ENCODE measurements at places on chromosomes 11 and 22.
A peak's percentile ranks its signal among the peaks of the same experiment; 100 is the strongest.

- peak; percentile 42 for DNase-seq
Observed at GRCh38 chr22:39959640-39960447, at the start of gene TMA7B. Gene TMA7B (plus strand): TSS chr22:39960397. CDS start chr22:39964375, 3,978 bp downstream.

DNA sequence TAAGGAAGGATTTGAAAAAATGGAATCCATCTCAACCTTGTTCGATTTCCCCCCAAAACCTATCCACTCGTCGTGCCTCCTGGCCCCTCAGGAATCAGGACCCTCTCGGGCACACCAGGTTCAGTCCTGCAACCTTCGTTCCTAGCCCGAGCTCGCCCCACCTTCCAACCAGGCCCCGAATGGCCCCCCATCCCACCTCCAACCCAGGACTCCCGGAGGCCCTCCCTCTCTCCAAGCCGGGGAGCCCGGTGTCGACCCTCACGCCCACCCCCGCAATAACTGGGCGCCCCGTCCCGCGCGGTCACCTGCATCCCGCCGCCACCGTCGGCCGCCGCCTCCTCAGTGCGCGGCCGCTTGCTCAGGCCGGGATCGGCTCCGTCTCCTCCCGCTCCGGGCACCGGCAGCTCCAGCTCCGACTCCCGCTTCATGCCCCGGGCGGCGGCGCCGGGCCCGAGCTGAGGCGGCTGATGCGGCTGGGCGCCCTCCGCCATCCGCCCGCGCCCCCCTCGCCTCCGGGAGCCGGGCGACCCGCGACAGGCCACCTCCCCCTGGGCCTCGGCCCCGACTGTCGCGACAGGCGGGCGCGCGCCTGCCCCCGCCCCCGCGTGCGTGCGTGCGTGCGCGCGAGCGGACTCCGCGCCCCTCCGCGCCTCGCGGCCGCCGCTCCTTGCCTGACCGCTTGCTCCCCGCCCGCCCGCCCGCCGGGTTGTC lies 534 bp downstream of the RBFOX2 start:
- no peak for DNase-seq

DNA sequence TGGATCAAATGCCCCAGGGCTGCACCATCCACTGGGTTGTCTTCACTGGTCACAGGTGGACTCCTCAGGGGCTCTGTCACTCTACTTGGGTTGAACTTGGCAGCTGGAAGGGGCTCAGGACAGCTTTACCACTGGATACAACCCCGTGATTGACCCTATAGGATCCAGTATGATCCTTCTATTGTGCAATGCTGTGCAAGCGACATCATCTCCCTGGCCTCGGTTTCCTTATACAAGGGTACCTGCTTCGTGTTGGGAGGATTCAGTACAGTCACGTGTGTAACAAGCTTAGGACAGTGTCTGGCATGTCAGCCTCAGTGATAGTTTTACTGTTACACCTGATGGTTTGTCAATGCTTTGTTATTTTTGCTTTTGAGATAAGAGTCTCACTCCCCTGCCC lies 20.5 kb upstream of the MIEF1 start:
- DNase-seq = no peak

GRCh38 chr11:74778581-74778980 lies 29.9 kb downstream of the RNF169 start:
- DNase-seq = no peak

DNA sequence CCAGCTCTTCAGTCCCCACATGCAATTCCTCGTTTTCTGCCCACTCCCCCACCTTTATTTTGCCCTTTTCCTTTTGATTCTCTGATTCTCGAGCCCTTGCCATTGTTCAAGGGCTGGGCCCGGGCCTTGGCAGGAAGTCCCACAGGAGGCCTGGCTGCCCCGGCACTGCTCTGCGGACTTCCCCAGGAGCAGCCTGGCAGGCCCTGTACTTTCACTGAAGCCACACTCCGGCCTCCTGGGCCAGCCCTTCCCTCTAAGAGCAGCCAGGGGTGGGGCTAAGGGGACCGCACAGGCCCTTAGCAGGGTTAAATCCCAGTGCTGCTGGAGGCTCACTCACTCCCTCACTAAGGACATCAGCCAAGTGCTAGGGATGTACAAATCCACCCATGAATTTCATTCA lies 4.1 kb downstream of the LRRC32 start:
- DNase-seq = peak; percentile 44

- no peak for DNase-seq
Observed at GRCh38 chr11:32062540-32062939, 28.3 kb upstream of the RCN1 start.

DNA sequence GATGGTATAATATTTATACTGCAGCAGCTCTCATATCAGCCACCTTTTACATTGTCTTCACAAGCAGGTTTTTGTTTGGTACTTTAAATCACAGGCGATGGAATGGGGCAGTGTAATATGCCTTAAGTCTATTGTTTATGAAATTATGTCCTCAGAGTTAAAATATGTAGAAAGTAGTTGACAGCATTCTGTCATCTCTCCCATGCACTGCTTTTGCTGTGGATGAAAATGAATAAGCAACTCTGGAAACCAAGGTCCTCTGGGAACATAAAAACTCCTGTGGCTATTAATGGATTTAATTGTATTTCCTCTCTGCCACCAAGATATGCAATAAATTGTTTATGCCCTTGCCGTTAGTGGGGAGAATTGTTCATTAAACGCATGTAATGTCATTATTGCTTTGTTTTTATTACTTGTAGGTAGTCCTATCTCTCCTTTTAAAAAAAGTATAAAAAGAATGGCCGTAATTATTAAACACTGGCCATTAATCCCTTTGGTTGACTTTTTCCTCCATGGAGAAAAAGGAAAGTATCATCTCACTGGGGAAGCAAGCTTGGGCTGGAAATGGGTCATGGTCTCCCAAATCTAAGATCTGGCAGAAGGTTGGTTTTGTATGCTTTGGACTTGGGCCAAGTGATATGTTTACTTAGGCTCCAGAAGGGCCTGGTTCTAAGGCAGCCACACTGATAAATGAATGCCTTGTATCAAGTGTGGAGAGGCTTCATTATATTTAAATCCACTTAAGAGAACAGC lies 13.1 kb downstream of the PACS1 start:
- no peak for DNase-seq

DNA sequence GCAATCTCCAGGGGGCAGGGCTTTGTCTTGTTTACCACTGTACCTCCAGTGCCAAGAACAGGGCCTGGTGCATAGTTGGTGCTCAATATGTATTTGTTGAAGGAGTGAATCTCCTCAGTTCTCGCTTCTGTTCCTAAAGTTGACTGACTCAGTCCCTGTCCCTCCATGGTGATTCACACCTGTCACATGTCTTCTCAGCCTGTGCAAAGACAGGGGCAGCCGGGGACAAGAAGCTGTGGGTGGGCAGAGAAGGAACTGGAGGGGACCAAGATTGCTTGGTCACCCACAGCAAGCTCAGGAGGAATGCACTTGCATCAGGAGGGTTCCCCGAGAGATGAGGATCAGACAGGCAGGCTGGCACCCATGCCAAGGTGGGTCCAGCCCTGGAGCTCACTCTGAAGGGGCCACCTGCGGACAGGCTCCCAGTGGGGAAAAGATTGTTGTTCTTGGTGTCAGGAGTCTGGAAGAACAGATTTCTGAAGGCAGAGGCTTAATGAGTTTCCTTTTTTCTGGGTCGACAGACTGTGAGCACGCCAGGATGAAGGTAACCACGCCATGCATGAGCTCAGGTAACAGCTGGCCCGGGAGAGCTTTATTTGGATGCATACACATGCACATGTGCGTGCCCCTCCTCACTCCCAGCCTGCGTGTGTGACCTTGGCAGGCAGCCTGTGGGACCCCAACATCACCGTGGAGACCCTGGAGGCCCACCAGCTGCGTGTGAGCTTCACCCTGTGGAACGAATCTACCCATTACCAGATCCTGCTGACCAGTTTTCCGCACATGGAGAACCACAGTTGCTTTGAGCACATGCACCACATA lies 16.9 kb downstream of the IL17RA start:
- no peak for DNase-seq

- DNase-seq = no peak
Observed at GRCh38 chr11:37280200-37280599, 682.2 kb upstream of the RAG2 start.

DNA sequence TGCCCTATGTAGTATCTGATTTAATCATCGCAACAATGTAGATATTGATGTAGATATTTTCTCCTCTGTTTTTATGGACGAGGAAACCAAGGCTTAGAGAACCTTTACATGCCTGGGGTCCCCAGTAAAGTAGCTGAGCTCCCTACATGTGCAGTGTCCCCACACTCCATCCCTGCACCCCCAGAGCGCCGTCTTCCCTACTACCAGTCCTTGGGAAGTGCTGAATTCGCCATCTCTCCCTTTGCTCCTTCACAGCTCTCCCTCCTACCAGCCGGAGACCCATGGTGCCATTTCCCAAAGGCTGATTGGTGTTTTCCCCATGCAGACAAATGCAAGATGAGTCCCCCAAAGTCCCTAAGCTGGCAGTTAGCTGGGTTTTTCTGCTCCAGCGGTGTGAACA lies 86.0 kb downstream of the CEP164 start:
- no peak for DNase-seq

DNA sequence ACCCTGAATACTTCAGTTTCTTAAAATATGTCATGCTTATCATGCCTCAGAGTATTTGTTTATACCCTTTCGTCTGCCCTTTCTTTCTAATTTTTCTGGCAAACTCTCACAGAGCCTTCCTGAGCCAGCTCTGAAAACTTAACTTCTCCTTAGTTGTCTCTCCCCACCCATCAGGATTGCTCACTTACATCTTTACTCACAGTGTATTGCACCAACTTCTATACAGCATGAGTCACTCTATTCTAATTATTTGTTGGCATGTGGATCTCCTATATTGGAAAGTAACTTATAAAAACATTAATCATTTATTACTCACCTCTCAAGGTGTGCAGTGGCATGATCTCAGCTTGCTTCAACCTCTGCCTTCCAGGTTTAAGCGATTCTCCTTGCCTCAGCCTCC lies 114.9 kb downstream of the FANCF start:
- no peak for DNase-seq

GRCh38 chr11:133921513-133921912 lies 35.3 kb downstream of the IGSF9B start:
- DNase-seq = no peak

GRCh38 chr11:63369165-63369970 lies at the start of gene SLC22A9:
Gene SLC22A9 (plus strand): TSS chr11:63369785. CDS start chr11:63370057, 272 bp downstream.
- DNase-seq = no peak

GRCh38 chr11:115097796-115098408 lies 406.3 kb downstream of the CADM1 start:
- DNase-seq = no peak

DNA sequence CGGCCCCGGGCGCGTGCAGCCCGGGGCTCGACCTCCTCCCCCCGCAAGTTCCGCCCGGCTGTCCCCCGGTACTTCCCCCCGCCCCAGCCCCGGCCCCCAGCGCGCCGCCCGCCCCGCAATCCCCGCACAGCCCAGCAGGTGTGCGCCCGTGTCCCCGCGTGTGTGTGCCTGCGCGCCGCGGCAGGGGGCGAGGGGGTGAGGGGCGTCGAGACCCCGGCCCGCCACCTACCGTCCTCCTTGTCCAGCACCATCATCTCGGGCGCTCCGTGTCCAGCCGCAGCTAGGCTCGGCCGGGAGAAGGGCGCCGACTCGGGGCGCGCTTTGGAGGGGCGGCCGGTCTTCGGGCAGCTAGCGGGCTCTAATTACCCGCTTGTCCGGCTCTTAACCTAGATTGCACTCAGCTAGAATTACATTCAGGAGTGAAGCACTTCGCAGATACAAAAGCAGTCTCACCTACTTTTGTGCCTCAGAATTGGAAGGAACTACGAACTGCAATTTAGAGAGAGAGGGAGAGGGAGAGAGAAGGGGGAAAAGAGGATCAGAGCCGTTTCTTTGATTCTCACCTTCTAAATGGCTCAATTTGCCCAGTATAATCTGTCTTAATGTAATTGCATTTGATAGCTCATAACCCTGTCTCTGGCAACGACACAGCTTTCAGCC lies 439 bp downstream of the LMO1 start:
- DNase-seq = no peak

DNA sequence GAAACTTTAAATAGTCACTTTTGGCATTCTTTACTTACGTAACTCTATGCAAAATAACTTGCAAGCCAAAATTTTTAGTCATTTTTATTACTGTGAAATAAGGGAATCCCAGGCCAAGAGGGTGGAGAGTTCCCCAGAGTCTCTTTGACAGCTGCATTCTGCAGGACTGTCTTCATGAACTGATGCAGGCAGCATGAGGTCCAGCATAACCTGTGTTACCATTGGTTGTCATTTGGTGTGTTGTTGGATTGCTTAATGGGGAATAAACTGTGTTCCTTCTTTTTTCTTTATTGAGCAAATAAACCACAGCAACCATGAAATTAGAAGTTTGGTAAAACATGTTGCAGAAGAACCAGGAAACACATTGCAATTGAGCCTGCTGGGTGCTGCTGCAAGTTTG lies 24.6 kb downstream of the MMP27 start:
- no peak for DNase-seq
